ENCODE measurements at places on chromosomes 7 and 10. TPM values are rescaled to one million over a fixed set of nuclear protein-coding genes. Genes with fewer than 3 reads are reported as not detected.

Gene SPDYE5
- not detected for total RNA-seq

Gene RSPH10B
- total RNA-seq, result 0.33 TPM

Gene MNX1
- total RNA-seq, result 0.15 TPM

Gene SFRP5
- 1.8 TPM for total RNA-seq

Gene ADRA2A
- total RNA-seq, result 18.4 TPM

Gene MYO1G
- 2.0 TPM for total RNA-seq

Gene CFAP46
- total RNA-seq, result 0.16 TPM

Gene LRRD1
- 0.16 TPM for total RNA-seq

Gene FGL2
- 23.3 TPM for total RNA-seq

Gene CUTC
- 33.4 TPM for total RNA-seq

Gene PDZD7
- 0.66 TPM for total RNA-seq

Gene HYAL4
- total RNA-seq, result not detected

Data from breast epithelium (tissue), 4 donors.